ENCODE measurements at places on chromosomes 5 and 9.

DNA sequence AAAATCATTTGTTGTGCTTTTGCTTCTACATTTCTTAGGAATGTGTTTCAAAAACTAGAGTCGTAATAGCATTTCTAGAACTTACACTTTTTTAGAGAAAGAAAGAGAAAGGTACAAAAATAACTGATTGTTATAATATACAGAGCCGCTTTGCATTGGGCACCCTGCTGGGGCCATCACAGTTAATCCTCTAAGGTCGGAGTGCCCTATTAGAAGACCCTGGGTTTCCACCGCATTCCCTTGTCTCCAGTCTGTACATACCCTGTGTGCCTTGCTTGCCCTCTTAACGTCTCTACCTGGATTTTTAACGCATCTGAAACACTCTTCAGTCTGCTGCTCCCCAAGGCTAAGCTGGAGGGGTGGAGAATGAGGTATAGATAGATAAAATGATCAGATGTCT lies 1.3 kb downstream of the MARVELD2 start:
- no peak for DNase-seq

DNA sequence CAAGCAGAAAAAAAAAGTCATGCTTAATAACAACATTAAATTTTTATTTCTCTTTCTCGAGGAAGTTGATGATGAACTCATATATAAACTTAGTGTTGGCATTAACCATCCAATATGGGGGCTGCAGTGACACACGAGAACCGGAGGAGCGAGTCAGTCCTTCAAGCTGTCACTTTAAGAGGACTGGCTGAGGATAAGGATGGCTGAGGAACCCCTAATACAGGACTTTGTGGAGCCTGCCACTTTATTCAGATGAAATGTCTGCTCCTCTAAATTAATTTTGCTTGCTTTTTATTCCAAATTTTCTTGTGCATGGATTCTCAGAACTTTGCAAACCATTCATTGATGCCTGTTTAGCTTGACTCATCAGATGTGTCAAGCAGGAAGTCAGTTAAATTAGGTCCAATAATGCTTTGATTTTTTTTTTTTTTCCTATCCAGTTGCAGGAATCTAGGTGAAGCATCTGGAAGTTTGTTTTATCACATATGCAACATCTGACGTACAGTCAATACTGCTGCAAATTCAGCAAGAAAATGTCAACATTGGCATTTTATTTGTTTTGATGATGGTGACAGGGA lies 144.2 kb upstream of the COL5A1 start:
- DNase-seq: no peak

DNA sequence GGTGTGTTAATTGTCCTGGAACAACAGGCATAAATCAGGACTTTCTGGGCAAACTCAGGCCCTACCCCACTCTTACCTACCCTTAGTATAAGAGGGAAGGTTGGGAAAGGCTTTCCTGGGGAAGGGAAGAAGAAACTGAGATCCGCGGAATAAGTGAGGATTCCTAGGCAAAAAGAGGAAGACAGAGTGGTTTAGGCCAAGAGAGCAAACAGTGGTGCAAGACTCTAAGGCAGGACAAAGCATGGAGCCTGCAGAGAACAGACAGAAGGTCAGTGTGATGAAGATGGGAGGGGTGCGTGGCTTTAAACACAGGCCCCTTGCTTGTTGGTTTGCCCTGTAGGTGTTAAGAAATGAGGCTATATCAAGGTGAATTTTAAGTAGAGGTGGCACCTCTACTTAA lies 69.4 kb downstream of the TMC1 start:
- DNase-seq: no peak

- DNase-seq: no peak
Measured at GRCh38 chr5:98065261-98065909, 708.1 kb upstream of the RGMB start.

GRCh38 chr9:38183994-38184568 lies 115.1 kb upstream of the SHB start:
- no peak for DNase-seq

- no peak for DNase-seq
Measured at GRCh38 chr5:76414788-76415187, 11.7 kb downstream of the IQGAP2 start.

DNA sequence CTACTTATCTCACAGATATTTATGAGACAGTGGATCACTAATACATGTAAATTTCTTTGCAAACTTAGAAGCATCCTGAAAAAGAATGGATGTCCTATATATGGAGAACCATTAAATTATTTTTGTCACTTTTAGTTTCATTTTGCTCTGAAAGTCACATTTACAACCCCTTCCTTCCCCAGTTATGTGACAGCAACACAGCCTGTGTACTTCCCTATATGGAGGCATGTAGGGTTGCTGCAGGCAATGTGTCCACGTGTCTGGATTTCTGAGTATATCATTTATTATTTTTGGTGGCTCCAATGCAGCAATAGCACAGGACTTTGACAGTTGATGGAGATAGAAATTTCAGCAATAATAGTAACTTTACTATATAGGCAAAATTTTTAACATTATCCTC lies 156.4 kb downstream of the ST8SIA4 start:
- no peak for DNase-seq

- DNase-seq: no peak
Measured at GRCh38 chr5:109757490-109757889, 67.8 kb downstream of the MAN2A1 start.

GRCh38 chr9:109092051-109092580 lies 27.6 kb downstream of the TMEM245 start:
- DNase-seq: no peak

GRCh38 chr9:16579872-16580432 lies 290.5 kb downstream of the BNC2 start:
- no peak for DNase-seq
